ENCODE measurements at places on chromosomes 11 and 22.
A peak's percentile ranks its signal among the peaks of the same experiment; 100 is the strongest.

DNA sequence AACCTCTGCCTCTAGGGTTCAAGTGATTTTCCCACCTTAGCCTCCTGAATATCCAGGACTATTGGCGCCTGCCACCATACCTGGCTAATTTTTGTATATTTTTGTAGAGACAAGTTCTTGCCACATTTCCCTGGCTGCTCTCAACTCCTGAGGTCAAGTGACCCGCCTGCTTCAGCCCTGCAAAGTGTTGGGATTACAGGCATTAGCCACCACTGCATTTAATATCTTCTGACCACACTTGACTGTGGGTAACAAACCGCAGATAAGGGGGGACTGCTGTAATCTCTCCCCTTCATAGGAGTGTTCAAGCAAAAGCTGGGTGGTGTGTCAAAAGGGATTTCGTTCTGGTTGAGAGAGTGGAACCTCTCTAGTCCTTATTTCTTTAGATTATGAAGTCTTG, 53.4 kb downstream of the GRAMD1B start:
- no peak for DNase-seq

DNA sequence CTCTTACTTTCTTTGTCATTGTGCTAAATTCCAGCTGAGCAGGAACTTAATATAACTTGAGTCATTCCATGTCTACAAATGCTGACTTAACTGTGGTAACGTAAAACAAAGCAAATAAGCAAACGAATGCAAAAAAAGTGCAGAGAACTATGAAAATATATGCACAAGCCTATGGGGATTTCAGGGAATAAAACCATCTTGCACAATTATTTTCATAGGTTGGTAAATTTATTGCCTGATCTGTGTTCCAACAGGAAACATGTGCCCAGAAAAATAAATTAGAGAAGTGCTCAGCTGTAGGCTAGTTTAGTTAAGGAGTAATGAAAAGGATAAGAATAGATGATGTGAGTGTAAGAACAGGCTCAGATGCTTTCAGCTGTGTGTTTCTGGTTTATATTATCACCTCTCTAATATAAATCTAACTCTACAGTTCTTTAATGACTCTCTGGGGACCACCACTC, 1169.3 kb downstream of the LRRC4C start:
- no peak for DNase-seq

DNA sequence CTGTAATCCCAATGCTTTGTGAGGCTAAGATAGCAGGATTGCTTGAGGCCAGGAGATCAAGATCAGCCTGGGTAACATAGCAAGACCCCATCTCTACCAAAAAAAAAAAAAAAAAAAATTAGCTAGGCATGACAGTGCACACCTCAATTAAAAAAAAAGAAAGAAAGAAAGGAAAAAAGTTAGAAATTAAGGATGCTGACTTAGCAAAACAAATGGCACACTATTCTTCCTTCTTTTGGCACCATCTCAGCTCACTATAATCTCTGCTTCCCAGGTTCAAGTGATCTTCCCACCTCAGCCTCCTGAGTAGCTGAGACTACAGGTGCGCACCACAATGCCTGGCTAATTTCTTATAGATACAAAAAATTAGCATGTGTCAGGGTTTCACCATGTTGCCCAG, 33.9 kb downstream of the PC start:
- DNase-seq: no peak

DNA sequence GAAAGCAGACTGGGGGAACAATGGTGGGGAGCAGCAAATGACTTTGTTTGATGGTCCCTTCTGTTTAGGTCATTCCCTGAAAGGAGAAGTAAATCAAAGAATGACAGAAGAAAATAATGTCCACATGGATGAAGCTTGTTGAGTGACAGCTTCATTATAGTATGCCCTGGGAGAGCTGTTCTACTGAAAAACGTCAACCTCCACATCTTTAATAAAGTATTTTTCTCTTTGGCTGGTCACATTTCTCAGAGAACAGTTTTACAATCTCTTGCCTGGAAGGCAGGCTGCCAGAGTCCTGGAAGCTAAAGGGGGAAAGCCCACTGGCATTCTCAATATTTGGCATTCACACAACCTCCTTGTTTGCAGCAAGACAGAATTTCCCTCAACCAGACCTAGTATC, 287.9 kb downstream of the SWAP70 start:
- DNase-seq: no peak

DNA sequence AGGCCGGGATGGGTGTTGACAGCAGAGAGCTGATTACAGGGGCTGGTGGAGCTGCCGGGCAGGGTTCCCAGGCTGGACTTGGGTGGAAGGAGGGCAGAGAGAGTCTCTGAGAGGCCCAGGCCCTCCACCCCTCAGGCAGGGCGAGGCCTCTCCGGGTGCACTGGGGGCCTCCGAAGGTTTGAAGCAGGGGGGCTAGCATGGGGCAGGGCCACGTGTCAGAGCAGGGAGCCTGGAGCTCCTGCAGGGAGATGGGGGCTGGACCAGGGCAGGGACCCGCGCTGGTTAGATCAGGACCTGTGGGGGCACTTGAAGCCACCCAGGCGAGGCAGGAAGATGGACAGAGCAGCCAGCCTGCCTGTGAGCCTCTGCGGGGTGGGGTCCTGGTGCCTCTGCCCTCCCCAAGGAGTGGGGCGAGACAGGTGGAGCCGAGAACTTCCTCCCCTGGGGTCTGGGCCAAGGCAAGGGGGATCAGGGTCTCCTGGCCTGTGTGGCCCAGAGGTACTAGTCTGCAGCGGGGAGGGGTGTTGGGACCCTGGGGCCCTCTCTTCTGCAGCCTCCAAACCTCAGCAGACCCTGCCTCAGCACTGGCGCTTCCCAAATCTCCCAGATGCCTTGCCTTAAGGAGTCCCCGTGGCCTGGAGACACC, 911 bp downstream of the PANX2 start:
- no peak for DNase-seq

DNA sequence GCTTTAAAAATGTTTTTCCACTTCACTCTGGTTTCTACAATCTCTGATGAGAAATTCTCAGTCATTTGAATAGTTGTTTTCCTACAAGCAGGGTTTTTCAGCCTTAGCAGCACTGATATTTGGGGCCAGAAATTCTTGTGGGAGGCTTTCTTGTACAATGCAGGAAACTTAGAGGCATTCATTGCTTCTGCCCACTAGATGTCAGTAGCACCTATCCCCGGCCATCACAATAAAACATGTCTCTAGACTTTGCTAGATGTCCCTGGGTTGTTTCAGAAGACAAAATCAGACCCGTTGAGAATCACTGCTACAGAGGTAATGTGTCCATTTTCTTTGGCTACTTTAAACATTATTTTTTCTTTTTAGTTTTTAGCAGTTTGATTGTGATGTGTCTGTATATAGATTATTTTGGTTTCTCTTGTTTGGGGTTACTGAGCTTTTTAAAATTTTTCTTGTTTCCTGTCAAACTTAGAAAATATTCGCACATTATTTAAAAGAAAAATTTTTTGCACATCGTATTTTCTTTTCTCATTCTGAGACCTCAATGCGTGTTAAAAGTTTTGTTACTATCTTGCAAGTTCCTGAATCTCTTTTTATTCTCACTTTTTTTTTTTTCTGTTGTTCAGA, 60.8 kb upstream of the CCDC179 start:
- peak; percentile 85 for DNase-seq

DNA sequence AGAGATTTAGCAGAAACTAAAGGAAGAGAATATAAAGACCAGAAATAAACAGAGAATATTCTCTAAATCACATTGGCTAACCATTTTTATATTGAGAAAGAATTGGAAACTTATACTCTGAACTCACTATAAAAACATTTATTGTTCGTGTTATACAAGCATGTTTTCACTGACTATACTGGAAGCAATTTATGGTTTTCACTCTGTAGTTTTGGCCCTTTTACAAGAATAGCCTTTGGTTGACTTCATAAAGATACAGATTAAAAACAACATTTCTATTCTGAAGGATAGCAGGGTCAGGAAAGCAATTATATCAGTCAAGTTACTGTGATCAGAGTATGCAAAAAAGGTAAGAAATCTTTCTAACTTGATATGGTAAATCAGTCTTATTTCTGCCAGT, 965.7 kb upstream of the FAT3 start:
- DNase-seq: no peak

DNA sequence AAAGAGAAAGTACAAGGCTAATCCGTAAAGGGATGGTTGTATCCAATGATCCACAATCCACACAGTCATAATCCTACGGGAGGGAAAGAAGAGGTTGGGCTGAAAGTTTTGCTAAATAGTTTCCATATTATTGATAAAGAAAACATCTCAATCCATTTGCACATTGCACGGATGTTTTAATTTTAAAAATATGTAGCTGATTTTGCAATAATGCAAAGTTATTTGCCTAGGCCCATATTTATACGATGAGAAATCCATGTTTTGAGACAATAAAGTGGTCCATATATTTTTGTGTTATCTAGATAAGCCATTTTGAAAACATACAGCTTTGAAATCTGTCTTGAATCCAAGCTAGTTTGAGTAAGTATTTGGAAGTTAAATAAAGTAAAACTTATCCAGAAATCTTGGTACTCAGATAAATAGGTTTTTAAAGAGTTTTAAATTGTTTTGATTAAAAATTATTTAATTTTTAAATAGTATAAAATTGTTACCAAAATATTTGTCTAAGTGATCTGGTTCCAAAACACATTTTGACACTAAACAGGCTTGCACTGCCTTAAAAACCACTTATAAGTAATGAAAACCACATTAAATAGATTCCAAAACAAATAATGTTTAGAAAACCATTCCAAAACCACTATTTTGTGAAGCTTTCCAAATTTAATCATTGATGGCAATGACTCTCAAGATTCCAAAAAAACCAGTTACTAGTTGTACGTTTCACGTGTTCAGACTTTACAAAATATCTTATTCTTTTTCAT, 38.2 kb upstream of the PAMR1 start:
- no peak for DNase-seq

- DNase-seq: no peak
Measured at GRCh38 chr11:85301895-85302678, 325.1 kb downstream of the DLG2 start.

- no peak for DNase-seq
Measured at GRCh38 chr11:74519710-74520109, 26.2 kb upstream of the LIPT2 start.

DNA sequence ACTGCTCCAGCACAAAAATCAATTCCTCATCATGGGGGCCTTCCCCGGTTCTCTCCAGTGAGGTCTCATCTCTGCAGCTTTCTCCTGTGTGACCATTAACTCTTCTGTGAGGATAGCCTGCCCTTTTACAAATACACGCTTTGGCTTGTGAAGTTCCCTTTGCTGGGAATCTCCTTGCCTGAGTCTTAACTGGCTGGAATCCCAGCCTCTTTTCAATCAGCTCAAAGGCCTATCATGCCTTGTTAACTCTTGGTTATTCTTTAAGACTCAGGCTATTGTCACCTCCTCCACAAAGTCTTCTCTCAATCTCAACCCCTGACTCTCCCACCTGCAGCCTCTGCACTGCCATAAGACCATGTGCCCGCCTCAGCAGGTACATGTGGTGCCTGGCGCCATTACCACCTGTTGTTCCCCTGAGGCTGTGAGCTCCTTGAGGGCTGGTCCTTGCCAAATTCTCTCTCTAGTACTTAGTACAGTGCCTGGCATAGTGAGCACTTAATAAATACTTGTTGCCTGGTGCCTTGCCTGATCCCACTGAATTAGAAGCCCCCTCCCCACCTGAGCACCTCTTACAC, 128.2 kb downstream of the ST3GAL4 start:
- no peak for DNase-seq

- no peak for DNase-seq
Measured at GRCh38 chr11:92627615-92628256, 341.7 kb upstream of the MTNR1B start.

DNA sequence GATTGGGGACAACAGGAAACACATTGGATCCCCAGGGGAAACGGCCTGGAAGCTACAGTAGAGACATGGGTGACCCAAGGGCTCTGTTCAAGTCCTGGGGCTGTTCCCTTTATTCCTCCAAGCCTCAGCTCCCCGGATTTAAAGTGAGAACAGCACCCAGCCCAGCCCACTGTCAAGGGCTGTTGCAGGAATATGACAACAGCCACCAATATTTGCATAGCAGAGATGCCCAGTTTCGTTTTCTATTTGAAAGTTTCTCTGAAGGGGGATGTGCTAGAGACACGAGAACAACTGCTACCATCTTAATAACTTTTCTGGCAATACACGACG, 81.1 kb upstream of the WNT7B start:
- peak; percentile 93 for DNase-seq

- no peak for DNase-seq
Measured at GRCh38 chr11:119752345-119752871, 23.4 kb upstream of the NECTIN1 start.

GRCh38 chr11:88909500-88909899, 156.3 kb downstream of the GRM5 start:
- DNase-seq: no peak

DNA sequence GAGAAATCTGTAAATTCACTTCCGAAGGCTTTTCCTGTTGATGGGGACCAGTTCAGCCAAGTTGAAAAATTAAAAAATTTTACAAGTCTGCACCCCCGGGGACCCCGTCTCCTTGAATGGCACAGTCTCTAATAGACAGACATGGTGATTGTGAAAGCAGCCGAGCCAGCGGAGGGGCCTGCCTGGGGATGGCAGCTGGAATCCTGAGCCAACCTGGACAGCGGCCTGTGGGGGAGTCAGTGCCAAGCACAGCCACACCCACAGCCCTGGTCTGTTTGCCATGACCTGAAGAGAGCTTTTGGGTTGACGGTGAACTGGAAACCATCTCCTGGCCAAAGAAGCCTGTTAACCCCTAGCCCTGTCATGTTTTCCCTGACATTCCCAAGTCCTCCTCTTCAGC, 64.7 kb downstream of the PARVG start:
- no peak for DNase-seq

GRCh38 chr11:91902312-91902711, 322.3 kb upstream of the FAT3 start:
- no peak for DNase-seq

DNA sequence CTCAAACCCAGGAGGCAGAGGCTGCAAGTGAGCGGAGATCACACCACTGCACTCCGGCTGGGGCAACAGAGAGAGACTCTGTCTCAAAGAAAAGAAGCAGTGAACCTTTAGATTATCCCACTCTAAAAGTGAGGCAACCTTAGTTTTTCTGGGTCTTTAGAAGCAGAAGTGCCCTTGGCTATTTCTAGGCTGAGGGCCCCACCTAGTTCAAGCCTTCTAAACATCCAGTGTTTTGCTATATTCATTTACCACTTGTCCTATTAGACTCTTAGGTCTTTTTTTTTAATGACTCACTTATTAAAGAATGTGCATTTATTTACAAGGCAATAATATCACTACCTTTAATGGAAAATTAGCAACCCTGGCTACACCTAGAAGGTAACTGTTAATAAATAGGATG, 16.7 kb upstream of the EHF start:
- no peak for DNase-seq

- no peak for DNase-seq
Measured at GRCh38 chr11:79794484-79795393, 353.9 kb upstream of the TENM4 start.

- no peak for DNase-seq
Measured at GRCh38 chr11:93652679-93653078, 8.8 kb upstream of the CEP295 start.

- no peak for DNase-seq
Measured at GRCh38 chr11:36376888-36377758, 81.0 kb downstream of the PRR5L start.

Measured in NCI-H526 (cell line).